ENCODE measurements at places on chromosomes 16 and 17. TPM values are rescaled to one million over a fixed set of nuclear protein-coding genes. Genes with fewer than 3 reads are reported as not detected.

Gene TEKT1
- not detected for total RNA-seq

Gene SLC35G6
- total RNA-seq, result not detected

Gene CES5A
- total RNA-seq, result not detected

Gene C17orf100
- total RNA-seq, result 2.0 TPM

Gene NPIPA2
- 2.1 TPM for total RNA-seq

Gene LGALS9C
- total RNA-seq, result 0.64 TPM

Gene ANKRD40CL
- not detected for total RNA-seq

Gene COL1A1
- 0.47 TPM for total RNA-seq

Gene TP53TG3
- total RNA-seq, result not detected

Gene TERB1
- total RNA-seq, result not detected

Gene ADAD2
- total RNA-seq, result not detected

Data from T-helper 1 cell treated with Interleukin-12 subunit alpha and Interleukin-12 subunit beta and Interleukin-4 antibody, amounts not matched to agents 30 ng/mL and 1 ng/mL, for 36 hours (primary cell).